Midbrain (tissue), 1 donor: ENCODE measurements at places on chromosomes 6 and 20.

GRCh38 chr20:19497064-19497463 lies 261.0 kb upstream of the RIN2 start:
- DNase-seq, result no peak

GRCh38 chr6:111813237-111813636 lies 60.0 kb downstream of the FYN start:
- no peak for DNase-seq

- DNase-seq, result no peak
These were observed 48.7 kb upstream of the IL20RA start for GRCh38 chr6:137093183-137094069.

DNA sequence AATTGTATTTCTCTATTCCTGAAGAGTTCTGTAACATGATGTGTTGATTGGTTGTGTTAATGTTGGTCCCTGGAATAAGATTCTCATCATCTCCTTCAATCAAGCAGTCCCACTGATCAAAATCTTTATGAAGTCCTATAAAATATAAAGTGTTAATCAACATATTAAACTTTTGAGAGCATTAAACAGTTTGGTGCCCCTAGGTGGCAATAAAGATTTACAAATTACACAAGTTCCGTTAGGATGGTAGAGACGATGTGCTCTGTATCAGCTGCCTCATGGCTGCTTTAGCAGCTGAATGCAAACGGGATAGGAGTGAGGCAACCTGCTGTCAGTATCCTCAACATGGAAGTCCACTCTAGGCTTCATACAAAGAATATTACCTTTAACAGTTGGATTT lies 16.9 kb downstream of the TDRD6 start:
- peak; percentile 61 for DNase-seq

DNA sequence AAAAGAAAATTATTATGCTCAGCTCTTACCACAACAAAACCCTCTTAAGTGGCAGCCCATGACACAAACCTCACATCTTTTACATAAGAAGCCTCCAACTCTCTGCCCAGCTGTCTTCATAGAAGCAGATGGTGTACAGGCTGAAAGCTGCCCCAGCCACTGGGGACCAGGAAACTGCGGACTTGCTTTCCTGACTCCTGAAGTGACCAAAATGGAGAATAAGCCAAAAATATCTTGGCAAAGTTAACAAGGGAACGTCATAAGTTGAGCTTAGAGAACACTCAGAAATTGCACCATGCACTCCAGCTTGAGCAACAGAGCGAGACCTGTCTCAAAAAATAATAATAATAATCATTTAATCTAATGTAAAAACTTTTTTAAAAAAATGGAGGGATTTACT lies 160.3 kb upstream of the CDYL start:
- no peak for DNase-seq

DNA sequence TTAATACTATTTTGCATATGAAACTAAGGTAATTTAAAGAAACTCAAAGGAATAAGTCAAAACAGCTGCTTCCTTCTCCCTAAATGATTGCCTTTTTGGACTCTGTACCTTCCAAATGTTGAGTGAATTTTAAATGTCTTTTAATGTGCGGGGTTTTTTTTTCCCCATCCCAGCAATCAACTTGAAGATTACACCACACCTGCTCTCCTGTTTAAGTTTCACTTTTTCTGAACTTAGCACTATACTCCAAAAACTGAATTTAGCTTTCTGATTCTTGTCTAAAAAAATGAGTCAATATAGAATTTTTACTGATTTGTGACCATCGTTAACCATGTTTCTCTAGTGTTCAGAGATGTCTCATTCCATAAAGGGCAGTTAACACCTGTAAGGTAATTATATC lies 220.8 kb upstream of the THEMIS start:
- no peak for DNase-seq

DNA sequence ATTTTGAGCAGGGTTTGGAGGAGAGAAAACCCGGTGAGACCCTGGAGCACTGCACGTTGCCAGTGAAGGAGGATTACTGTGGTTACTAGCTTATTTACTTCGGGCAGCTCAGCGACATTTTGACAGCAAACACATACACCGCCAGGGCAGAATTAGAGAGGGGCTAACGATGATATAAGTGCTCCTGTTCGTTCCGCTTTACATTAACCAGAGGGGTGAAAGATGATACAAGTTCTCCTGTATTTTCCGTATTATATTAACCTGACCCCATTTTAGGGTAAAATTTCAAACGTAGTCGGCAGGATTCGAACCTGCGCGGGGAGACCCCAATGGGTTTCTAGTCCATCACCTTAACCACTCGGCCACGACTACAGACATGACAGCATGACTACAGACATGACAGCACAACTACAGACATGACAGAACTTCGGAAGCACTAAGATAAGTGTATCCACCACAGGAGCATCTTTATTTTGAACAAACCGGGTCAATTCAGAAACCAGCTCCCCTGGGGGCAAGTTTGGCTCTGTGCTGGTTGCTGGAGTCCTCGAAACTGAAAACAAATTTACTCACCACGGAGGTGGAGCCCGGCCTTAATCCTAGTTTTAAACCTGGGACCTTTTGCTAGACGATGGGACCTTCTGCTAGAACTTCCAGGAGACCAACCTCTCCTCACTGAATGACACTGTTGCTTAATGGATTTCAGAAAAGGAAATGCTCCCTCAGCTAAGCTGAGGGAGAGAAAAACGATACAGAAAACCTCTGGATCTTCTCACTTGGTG lies 80.4 kb upstream of the ZNF184 start:
- DNase-seq, result no peak

DNA sequence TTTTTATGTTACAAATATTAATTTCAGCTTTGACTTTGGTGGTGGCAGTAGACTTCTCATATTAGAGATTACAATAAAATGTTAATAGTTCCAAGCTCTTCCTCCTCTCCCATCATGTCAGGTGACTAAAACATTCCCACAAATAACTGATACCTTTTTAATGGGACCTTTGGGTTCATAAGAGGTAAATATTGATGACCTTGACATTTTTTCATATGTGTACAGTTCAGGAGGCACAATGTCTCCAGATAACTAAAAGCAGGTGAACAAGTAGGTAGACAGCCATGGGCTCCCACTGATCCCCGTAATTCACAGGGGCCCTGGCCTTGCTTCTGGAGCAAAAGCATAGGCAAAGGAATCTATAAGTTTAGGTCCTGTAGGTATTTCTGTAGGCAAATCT lies 317.7 kb downstream of the SOX4 start:
- no peak for DNase-seq

DNA sequence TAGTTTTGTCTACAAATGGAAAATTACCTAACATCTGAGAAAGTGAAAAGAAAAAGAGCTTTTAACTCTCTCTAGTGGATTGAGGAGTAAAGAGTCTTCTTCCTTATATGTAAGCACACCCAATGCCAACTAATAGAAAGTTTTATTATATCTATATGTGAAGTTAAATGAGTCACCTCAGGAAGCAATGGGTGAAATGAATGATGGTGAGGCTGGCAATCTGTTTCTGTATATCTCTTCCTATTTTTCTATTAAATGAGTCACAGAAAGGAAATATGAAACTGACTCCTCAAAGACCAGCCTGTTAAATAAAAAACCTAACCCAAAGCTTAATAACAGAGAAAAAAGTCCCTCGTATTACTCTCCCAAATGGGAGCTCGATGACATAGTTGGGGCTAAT lies 71.3 kb downstream of the OTOR start:
- DNase-seq, result no peak

DNA sequence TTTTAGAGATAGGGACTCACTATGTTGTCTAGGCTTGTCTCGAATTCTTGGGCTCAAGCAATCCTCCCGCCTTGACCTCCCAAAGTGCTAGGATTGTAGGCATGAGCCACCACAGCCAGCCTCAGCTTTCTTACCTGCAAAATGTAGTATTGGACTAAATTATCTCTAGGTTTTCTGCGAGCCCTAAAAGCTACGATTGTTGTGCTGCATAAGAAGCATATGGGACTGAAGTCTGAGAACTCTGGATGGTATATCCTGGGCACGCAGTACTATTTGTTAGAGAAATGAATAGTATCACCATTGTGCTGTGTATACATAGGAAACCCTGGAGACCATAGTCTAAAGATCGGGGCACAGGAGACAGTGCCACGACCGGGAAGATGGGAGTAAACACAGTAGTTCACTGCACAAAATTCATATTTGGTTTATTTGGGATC lies 60.1 kb downstream of the RPRD1B start:
- no peak for DNase-seq

GRCh38 chr6:126361832-126362440 lies 22.0 kb downstream of the CENPW start:
- no peak for DNase-seq

DNA sequence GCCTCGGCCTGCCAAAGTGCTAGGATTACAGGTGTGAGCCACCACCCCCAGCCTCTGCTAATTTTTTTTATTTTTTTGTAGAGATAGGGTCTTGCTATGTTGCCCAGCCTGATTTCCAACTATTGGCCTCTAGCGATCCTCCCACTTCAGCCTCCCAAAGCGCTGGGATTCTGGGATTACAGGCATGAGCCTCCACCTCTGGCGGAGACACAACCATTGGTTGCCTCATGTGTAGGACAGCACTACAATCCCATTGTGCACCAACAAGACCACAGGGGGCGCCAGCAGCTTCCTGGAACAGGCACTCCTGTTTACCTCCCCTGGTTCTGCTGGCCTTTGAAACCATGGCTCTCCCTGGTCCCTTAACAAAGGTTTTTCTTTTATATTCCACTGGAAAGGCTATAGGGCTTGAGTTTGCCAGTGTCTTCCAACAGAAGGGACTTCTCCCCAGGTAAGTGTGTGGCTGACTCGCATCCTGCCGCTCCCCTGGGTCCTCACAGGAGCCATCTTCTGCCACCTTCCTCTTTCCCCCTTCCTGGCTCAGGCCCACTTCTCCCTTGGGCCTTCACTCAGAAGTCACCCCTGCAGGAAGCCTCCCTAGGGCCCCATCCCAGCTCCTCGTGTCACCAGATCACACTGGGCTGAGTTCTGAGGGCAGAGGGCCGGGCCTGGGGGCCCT lies 39.2 kb upstream of the TLDC2 start:
- DNase-seq, result peak; percentile 58

DNA sequence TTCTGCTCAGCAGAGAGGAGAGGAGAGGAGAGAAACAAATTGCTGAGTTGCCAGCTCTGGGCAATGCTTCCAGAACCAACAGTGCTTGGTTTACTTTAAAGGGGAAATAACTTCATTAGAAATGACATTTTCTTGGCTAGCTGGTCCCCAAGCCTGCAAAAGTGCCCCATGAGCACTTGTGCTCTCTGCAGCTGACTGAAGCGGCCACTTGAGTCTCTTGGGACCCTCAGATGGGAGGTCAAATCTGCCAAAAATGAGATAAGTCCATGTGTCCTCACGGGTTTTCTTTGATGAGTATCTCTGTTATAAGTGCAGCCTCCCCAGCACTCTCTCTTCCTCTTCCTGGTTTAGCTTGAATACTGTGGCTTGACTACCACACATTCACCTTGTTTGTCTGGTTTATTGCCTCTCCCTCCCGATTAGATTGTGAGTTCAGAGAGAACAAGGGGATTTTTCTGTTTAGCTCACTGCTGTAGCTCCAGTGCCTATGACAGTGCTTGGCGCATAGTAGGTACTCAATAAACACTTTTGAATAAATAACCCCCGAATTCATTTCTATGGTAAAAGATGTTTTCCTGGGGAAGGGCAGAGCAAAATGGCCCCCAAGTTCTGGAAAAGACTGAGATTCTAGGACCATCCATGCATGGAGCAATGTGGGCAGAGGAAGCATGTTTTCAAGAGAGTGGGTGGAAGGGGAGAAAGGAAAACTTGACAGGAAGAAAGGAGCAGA lies 7.0 kb upstream of the RIN2 start:
- no peak for DNase-seq

- no peak for DNase-seq
These were observed 9.2 kb downstream of the ENTPD6 start for GRCh38 chr20:25204550-25205276.

GRCh38 chr20:16432466-16433292 lies 140.6 kb downstream of the KIF16B start:
- DNase-seq, result no peak

- DNase-seq, result no peak
These were observed 838 bp downstream of the TNFAIP3 start for GRCh38 chr6:137867685-137868509.

- peak; percentile 19 for DNase-seq
These were observed 32.7 kb upstream of the COL10A1 start for GRCh38 chr6:116158641-116159040.

DNA sequence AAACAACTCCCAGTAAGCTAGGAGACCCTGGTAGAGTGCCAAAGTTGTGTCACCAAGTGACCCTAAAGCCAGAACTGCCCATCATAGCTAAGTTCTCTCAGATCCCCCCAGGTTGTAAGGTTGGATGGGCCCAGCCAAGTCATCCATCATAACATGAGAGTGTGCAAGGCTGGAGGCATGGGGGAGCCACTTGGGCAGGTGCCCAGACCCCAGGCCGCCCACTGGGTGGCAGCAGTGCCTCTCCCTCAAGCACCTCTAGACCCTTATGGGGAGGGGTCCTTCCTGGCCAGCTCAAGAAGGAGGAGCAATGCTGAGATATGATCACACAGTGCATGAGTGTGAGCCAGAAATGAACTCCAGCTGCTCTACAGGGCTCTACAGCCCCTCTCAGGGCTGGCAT lies 154.5 kb downstream of the MYLK4 start:
- DNase-seq, result no peak

GRCh38 chr6:27867945-27868300 lies 44.3 kb downstream of the OR2B2 start:
- no peak for DNase-seq

DNA sequence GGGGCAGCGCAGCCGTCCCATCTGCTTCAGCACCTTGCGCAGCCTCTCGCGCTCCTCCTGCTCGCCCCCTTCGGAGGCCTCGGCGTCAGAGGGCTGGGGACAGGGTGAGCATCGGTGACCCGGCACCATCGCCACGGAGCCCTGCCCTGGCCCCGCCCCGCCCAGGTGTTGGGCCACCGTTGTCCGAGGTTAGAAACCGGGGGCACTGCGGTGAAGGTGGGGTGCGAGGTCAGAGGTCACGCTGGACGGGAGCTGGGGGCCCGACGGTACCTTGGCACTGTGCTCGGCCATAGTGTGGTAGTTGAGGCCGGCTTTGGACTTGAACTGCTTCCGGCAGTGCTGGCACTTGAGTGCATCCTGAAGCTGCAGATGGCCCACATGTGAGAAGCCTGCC lies 6.4 kb downstream of the ZNF512B start:
- DNase-seq, result no peak

- no peak for DNase-seq
These were observed 113.5 kb upstream of the GLP1R start for GRCh38 chr6:38935051-38935450.

DNA sequence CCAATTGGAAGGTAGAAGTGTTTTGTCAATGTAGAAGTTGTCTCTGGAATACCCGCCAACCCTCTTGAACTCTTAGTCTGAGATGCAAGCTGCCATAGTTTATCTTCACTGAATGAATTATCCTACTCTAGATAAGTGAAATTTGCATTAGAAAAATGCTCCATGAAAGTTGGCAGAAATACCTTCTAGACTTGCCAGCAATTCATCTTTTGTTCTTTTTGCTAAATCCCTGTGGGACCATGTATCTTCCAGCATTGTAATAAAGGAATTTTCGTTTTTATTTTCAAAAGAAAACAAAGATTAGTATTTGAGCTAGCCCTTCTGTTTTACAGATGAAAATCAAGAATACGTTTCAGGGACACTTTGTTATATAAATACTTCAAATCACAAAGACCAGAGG lies 244.2 kb downstream of the CBLN4 start:
- DNase-seq, result no peak

GRCh38 chr20:6086868-6087267 lies 33.0 kb upstream of the LRRN4 start:
- DNase-seq, result no peak
